ENCODE measurements at places on chromosomes 1 and 21.

DNA sequence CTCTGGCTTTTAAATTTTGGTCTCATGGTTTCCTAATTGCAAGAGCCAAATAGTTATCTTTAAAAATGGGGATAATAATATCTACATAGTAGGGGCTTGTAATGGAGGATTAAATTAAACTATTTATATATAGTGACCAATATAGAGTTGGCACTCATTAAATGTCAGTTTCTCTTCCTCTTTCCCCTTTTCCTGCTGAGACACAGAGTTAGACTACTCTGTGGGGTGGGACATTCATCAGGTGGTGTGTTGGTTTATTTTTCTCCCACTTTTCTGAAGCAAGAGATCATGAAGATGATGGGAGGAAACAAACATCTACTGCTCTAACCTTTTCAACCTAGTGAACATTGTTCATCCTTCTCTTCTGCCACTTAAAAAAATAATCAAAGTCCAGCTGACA lies 17.3 kb upstream of the RAP1A start:
- H3K4me1 ChIP-seq, result peaks cover 84% of the 10 kb centered on the region
- peaks cover 5% of the 10 kb centered on the region for H3K36me3 ChIP-seq
- no peak for DNase-seq

DNA sequence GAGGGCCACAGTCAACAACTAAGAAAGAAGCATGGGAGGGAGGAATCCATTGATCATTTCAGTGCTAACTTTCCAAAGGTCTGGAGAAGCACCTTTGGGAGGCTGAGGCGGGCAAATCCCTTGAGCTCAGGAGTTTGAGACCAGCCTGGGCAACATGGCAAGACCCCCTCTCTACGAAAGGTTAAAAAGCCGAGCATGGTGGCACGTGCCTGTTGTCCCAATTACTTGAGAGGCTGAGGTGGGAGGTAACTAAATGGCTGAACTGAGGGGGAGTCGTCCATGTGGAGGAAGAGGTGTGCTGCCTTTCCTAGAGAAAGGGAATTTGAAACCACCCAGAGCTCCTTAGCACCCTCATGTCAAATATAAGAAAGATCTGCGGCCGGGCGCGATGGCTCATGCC lies 16.2 kb downstream of the MASP2 start:
- no peaks in the 10 kb centered on the region for H3K27me3 ChIP-seq
- no peaks in the 10 kb centered on the region for H3K4me1 ChIP-seq
- H3K36me3 ChIP-seq, result peaks cover 21% of the 10 kb centered on the region
- H3K4me3 ChIP-seq, result no peak overlapping the region
- no peak for DNase-seq

DNA sequence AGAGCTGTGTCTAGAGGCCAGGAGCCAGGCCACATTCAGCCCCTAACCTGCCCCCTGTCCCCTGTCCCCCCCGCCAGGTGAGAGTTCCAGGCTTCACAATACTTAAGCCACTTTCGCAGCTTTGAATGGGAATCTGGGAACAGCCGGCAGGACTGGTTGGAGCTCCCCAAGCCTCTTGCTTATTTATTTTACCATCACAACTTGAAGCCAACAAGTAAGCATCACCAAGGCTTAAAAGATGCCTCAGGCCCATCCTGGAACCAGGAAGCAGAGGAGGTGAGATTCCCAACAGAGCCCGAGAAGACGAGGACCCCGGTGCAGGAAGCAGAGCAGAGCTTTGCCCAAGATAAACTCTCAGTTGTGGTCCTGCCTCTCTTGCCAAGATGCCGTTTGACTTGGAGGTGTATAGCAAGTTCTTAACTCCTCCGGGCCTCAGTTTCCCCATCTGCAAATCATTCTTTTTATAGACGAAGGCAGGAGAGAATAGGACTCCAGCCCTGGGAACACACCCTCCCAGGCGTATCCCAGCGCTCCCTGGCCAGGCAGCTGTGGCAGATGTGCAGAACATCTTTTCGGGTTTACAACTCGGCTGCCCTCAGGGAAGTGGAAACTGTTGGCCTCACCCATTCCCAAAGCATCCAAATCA lies 66.8 kb upstream of the SLC25A33 start:
- H3K4me1 ChIP-seq, result no peaks in the 10 kb centered on the region
- peaks cover 13% of the 10 kb centered on the region for H3K27me3 ChIP-seq
- no peak for DNase-seq

DNA sequence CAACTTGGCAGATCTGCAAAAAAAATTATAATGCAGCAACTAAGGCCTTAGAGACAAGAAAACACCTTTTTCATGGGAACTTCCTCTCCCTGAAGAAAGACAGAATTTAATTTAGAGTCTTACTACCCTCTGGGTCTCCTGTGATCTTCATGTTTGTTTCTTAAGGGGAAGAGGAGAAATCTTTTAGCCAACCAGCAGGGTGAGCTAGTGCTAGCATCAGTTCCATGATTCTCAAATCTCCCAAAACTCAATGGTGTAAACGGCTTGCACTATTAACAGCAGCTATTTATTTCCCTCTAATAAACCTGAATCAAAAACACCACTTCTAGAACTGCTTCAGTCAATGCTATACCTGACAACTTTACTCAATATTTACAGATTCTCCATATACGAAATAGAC lies 3.8 kb downstream of the ZNF644 start:
- H3K27me3 ChIP-seq, result no peaks in the 10 kb centered on the region
- DNase-seq, result no peak
- peaks cover 45% of the 10 kb centered on the region for H3K4me1 ChIP-seq
- no peak overlapping the region for H3K27ac ChIP-seq
- H3K4me3 ChIP-seq, result no peak overlapping the region

- no peak for DNase-seq
- peak overlapping the region; percentile 82 for H3K4me3 ChIP-seq
- H3K27ac ChIP-seq, result peak overlapping the region; percentile 62
- H3K36me3 ChIP-seq, result peaks cover 22% of the 10 kb centered on the region
- H3K4me1 ChIP-seq, result peaks cover 37% of the 10 kb centered on the region
Measured at GRCh38 chr1:211579440-211580302, 710 bp upstream of the SLC30A1 start.

- no peak overlapping the region for H3K4me3 ChIP-seq
- peaks cover 4% of the 10 kb centered on the region for H3K27me3 ChIP-seq
- no peaks in the 10 kb centered on the region for H3K4me1 ChIP-seq
Measured at GRCh38 chr1:87246436-87246835, 82.2 kb upstream of the LMO4 start.

DNA sequence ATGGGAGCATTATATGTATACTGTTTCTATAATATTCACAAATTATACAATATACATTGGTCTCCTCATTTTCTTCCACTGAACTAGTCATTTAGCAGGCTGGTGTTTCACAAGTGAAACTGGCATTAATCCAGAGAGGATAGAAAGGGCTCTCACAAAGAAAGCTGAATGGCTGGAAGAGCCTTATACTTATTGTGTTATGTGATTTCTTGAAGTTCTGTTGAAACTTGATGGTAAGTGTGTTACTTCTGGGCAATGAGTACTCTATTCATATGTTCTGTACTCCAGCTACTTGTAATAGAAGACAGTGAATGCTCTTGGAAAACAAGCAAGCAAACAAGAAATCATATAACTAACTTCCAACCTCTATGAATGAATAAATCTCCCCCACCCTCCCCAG lies 14.9 kb downstream of the STX12 start:
- H3K4me1 ChIP-seq, result peaks cover 5% of the 10 kb centered on the region
- H3K27ac ChIP-seq, result no peak overlapping the region
- DNase-seq, result no peak
- no peak overlapping the region for H3K4me3 ChIP-seq

GRCh38 chr1:29176576-29176975 lies 5.1 kb downstream of the SRSF4 start:
- peaks cover 46% of the 10 kb centered on the region for H3K4me1 ChIP-seq
- no peak for DNase-seq
- H3K36me3 ChIP-seq, result peaks cover 48% of the 10 kb centered on the region
- no peaks in the 10 kb centered on the region for H3K27me3 ChIP-seq

DNA sequence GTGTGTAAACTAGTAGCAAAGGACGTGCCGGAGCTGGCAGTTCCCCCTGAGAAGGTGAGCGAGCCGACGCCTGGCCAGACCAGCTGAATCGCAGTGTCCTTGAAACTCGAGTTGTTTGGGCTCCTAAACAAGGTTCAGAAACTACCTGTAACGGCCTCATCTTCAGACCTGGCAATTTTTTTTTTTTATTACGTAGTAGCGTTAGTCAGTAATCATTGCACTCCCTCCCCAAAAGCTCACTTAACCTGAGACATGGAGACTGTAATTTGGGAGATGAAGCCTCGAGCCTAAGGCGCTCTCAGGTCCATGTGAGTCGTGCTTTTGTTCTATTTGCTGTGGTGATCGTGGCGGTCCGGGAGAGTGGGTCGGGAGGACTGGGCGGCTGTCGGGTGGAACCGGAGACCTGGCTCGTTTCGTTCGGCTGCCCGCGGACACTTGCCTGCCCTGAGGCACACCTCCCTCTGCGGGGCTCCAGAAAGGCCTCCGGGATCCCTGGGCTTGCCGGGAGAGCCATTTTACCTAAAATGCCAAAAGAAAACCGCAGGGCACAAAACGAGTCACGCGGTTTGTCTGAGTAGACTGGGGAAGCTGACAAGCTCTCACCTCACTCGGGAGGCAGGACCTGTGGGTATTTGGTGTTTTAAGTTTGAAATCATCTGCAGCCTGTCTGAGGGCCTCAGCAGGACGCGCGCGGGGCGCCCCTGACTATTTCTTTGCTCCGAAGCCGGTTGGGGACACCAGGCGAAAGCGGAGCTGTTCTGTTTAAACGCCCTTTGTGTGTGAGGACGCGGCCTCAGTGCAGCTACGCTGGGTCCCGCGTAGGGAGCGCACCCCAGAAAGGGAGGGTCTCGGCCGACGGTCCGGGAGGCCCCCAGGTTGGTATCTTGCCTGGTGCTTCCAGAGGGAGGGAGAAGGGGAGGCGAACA lies 722 bp downstream of the LHX8 start:
- no peak for DNase-seq
- no peaks in the 10 kb centered on the region for H3K36me3 ChIP-seq
- H3K4me3 ChIP-seq, result peak overlapping the region; percentile 78
- H3K4me1 ChIP-seq, result peaks cover 9% of the 10 kb centered on the region
- no peak overlapping the region for H3K27ac ChIP-seq
- H3K27me3 ChIP-seq, result peaks cover 83% of the 10 kb centered on the region

- no peak overlapping the region for H3K27ac ChIP-seq
- peaks cover 6% of the 10 kb centered on the region for H3K27me3 ChIP-seq
- peaks cover 24% of the 10 kb centered on the region for H3K36me3 ChIP-seq
- peaks cover 52% of the 10 kb centered on the region for H3K4me1 ChIP-seq
- H3K4me3 ChIP-seq, result peak overlapping the region; percentile 19
Measured at GRCh38 chr21:26835027-26835713, 10.0 kb downstream of the ADAMTS1 start.

- no peak overlapping the region for H3K4me3 ChIP-seq
- H3K27ac ChIP-seq, result no peak overlapping the region
- H3K27me3 ChIP-seq, result peaks cover 2% of the 10 kb centered on the region
- DNase-seq, result no peak
- peaks cover 18% of the 10 kb centered on the region for H3K4me1 ChIP-seq
Measured at GRCh38 chr1:43450251-43450941, 3.3 kb downstream of the HYI start.

- peaks cover 39% of the 10 kb centered on the region for H3K36me3 ChIP-seq
- DNase-seq, result no peak
- H3K27me3 ChIP-seq, result no peaks in the 10 kb centered on the region
- peaks cover 5% of the 10 kb centered on the region for H3K4me1 ChIP-seq
- no peak overlapping the region for H3K4me3 ChIP-seq
- H3K27ac ChIP-seq, result no peak overlapping the region
Measured at GRCh38 chr1:220243947-220244346, 28.3 kb downstream of the RAB3GAP2 start.

GRCh38 chr1:50978144-50978851 lies 8.3 kb downstream of the CDKN2C start:
- H3K27ac ChIP-seq, result peak overlapping the region; percentile 21
- H3K27me3 ChIP-seq, result peaks cover 61% of the 10 kb centered on the region
- H3K36me3 ChIP-seq, result peaks cover 29% of the 10 kb centered on the region
- peaks cover 29% of the 10 kb centered on the region for H3K4me1 ChIP-seq

DNA sequence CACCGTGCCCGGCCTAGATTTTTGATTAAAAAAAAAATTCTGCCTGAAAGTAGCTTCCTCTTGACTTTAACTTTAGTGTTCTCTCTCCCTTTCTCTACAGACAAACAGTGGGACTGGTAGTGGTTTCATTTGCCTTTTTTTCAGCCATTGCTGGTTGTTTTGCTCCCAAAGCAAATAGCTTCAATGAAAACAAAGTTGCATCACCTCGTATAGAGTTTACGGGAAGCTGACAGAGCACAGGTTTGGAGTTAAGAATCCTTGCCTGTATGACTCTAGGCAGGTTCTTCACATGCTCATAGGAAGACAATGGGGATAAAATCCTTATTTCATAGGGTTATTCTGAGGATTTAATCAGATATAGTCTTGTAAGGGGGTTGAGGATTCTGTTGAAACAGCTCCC lies 21.6 kb downstream of the AADACL4 start:
- DNase-seq, result no peak
- H3K27ac ChIP-seq, result no peak overlapping the region
- peaks cover 6% of the 10 kb centered on the region for H3K27me3 ChIP-seq
- no peaks in the 10 kb centered on the region for H3K36me3 ChIP-seq

GRCh38 chr1:40868051-40868723 lies 6.0 kb upstream of the CITED4 start:
- peaks cover 27% of the 10 kb centered on the region for H3K4me1 ChIP-seq
- DNase-seq, result no peak
- H3K27ac ChIP-seq, result peak overlapping the region; percentile 38
- H3K36me3 ChIP-seq, result peaks cover 3% of the 10 kb centered on the region
- no peaks in the 10 kb centered on the region for H3K27me3 ChIP-seq

DNA sequence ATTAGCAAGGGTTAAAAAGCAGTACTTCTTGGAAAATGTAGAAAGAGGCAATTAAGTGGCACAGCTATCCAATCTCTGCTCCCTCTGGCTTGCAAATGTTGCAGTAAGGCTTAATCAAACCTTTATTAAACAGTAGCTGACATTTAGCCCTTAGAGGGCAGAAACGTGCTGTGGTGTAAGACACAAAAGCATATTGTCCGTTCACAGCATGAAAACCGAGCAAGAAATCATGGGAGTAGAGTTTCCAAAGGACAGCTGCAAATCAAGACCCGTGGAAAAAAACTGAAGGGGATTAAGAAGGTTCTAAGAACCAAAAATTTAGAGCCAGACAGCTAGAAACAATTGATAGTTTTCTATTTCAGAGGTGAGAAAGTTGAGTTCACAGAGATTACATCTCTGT lies 13.1 kb downstream of the ZP4 start:
- H3K36me3 ChIP-seq, result no peaks in the 10 kb centered on the region
- no peaks in the 10 kb centered on the region for H3K27me3 ChIP-seq
- DNase-seq, result no peak
- H3K4me3 ChIP-seq, result no peak overlapping the region

GRCh38 chr21:25562660-25563059 lies 44.6 kb downstream of the MRPL39 start:
- H3K27ac ChIP-seq, result peak overlapping the region; percentile 99
- H3K4me3 ChIP-seq, result peak overlapping the region; percentile 98
- H3K27me3 ChIP-seq, result no peaks in the 10 kb centered on the region
- H3K36me3 ChIP-seq, result peaks cover 30% of the 10 kb centered on the region

- no peak overlapping the region for H3K27ac ChIP-seq
- no peaks in the 10 kb centered on the region for H3K4me1 ChIP-seq
- H3K4me3 ChIP-seq, result no peak overlapping the region
- no peaks in the 10 kb centered on the region for H3K36me3 ChIP-seq
- H3K27me3 ChIP-seq, result peaks cover 44% of the 10 kb centered on the region
Measured at GRCh38 chr1:64215576-64215975, 12.2 kb downstream of the UBE2U start.

GRCh38 chr1:41842993-41843755 lies 75.5 kb downstream of the HIVEP3 start:
- H3K4me3 ChIP-seq, result no peak overlapping the region
- no peak overlapping the region for H3K27ac ChIP-seq
- H3K27me3 ChIP-seq, result no peaks in the 10 kb centered on the region
- no peaks in the 10 kb centered on the region for H3K36me3 ChIP-seq
- DNase-seq, result no peak
- peaks cover 6% of the 10 kb centered on the region for H3K4me1 ChIP-seq

GRCh38 chr1:111920221-111921024 lies 69.0 kb downstream of the KCND3 start:
- peaks cover 35% of the 10 kb centered on the region for H3K27me3 ChIP-seq
- no peaks in the 10 kb centered on the region for H3K36me3 ChIP-seq
- H3K27ac ChIP-seq, result no peak overlapping the region

Data from T-helper 2 cell treated with Interferon-gamma antibody and Interleukin-4, amounts not matched to agents 5 μg/mL and 100 μg/mL, for 36 hours (primary cell).